Effector memory CD8-positive, alpha-beta T cell (primary cell): ENCODE measurements at places on chromosomes 1 and 21.

GRCh38 chr1:218299416-218299815, 14.3 kb downstream of the RRP15 start:
- DNase-seq = no peak

- DNase-seq = no peak
Observed at GRCh38 chr1:182392050-182393028, 749 bp upstream of the GLUL start.

GRCh38 chr1:240980342-240980741, 368.4 kb upstream of the GREM2 start:
- DNase-seq = no peak

DNA sequence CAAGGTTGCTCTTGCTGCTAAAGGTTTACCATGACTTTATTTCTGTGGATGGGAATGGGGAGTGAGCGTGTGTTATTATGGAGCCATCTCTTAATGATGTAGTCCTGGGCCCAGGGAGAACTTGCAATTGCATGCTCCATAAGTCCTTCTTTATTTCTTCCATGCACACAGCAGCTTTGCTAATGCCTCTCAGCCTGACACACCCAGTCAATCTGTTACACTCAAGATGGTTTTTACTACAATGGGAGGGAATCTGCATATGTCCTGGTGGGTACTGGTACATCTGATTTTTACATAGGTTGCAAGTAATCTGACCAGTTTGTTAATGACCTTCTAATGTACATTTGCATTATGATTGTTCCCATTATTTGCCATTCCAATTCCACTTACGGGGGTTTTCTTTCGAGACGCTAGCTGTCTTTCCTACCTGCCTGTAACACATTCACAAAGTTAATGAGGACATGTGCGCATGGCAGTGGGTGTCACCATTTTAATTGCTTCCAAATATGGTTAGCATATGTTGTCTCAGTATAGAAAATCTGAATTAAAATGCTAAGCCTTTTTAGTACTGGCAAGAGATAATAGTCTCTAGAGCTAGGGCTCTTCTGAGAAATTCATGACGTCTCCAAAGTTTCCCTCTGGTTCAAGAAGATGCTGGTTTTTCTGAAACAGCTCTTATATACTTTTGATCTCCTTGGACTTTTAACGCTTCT, 188.2 kb downstream of the GRIK1 start:
- no peak for DNase-seq

- no peak for DNase-seq
Observed at GRCh38 chr1:86616871-86617270, 70.0 kb downstream of the CLCA4 start.
